CD4-positive, alpha-beta T cell treated with Interferon gamma for 1 hour (primary cell): ENCODE measurements at places on chromosomes 4 and X.
A peak's percentile ranks its signal among the peaks of the same experiment; 100 is the strongest.

GRCh38 chr4:113762186-113763028 is 869 bp upstream of the CAMK2D start:
- peak; percentile 99 for DNase-seq

DNA sequence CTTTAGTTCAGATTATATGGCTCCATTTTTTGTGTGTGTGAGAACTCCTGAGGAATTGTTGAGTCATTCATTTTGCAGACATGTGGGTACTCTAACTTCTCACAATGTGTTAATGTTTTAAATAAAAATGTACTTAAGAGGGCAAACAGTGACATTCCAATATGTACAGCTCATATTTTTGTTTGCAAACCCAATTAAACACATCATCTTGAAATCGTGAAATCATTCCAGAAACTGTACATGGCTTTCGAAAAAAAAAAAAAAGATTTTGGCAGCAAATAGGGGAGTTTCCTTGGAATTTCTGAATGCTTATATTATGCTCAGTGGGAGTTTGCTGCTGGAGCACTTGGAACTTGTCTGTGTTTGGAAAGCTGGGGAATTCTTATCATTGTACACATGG is 85.0 kb downstream of the HPGD start:
- DNase-seq, result no peak

- DNase-seq, result no peak
Measured at GRCh38 chr4:36111172-36111571, 133.1 kb downstream of the ARAP2 start.

DNA sequence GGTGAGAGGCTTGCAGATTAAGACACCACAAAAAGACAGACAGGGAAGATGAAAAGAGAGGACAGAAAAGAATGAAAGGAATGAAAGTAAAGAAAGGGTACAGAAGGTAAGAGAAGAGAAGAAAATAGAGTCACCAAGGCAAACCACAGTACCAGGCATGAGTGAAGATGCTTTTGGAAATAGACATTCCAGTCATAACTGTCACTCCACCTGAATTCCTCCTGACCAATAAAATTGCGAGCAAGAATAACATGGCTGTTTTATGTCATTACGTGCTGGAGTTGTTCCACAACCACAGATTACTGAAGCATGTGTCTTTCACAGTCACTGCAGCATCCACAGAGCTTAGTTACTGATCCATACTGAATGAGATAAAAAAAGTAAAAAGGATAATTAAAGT is 864.9 kb upstream of the SLIT2 start:
- DNase-seq, result no peak

DNA sequence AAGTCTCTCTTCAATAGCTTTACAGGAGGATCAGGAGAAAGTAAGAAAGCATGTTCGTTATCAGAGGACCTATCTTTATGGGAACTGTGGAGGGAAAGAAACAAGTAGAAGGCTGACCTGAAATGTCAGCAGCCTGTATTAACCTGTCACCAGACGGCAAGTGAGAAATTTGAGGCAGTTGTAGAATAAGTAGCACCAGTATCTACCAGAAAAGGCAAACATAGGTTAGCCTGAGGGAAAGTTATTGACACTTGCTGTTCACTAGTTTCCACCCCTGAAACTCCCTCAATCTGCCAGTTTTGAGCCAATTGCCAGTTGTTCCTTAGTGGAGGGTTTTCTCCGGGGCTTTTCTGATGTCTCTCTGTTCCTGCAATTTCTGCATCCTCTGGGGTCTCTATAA is 36.4 kb downstream of the ZNF81 start:
- DNase-seq, result no peak

GRCh38 chr4:2570551-2571222 is 34.2 kb downstream of the FAM193A start:
- peak; percentile 54 for DNase-seq

DNA sequence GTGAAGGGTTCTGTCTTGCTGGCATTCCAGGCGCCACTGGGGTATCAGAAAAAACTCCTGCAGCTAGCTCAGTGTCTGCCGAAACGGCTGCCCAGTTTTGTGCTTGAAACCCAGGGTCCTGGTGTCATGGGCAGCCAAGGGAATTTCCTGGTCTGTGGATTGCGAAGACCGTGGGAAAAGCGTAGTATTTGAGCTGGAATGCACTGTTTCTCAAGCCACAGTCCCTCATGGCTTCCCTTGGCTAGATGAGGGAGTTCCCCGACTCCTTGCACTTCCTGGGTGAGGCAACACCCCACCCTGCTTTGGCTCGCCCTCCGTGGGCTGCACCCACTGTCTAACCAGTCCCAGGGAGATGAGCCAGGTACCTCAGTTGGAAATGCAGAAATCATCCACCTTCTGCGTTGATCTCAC is 40.1 kb downstream of the NOP14 start:
- DNase-seq, result no peak

DNA sequence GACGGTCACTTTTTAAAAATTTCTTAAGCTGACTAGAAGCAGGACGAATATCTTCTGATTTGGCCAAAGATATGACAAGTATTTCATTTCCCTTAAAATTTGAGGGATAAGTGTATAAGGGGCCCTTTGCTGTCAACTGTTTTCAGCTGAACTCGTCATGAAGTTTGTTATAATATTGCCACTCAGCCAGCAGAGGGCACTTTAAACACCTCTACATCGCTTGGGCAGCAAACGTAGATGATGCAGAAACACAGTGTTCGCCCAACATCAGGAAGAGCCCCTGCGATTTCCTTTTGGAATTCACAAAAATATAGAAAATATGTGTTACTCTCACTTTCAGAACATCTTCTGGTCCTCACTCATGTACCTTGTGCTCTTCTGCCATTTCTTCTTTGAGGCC is 435.7 kb upstream of the FMR1 start:
- no peak for DNase-seq

- DNase-seq, result no peak
Measured at GRCh38 chr4:150493851-150494250, 88.1 kb upstream of the MAB21L2 start.

DNA sequence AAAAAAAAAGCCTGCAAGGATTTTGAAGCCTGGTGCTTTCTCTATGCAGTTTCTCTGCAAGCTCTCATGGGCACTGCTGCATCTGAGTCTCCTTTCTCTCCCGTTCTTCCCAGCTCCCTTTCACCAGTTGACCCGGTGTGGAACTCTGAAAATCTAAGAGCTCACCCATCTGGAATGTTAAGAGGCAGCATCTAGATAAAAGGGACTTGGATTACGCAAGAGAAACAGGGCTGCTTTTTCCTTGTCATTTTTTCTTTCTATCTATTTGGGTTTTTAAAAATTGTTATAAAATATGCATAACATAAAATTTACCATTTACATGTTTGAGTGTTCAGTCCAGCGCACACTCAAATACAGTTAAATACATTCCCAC is 95.2 kb upstream of the RPS6KA3 start:
- no peak for DNase-seq
